OCI-LY7 (cell line): ENCODE measurements at places on chromosomes 12 and 14.

- DNase-seq, result peak; percentile 68
Observed at GRCh38 chr14:100071545-100071944, 6.3 kb downstream of the EVL start.

DNA sequence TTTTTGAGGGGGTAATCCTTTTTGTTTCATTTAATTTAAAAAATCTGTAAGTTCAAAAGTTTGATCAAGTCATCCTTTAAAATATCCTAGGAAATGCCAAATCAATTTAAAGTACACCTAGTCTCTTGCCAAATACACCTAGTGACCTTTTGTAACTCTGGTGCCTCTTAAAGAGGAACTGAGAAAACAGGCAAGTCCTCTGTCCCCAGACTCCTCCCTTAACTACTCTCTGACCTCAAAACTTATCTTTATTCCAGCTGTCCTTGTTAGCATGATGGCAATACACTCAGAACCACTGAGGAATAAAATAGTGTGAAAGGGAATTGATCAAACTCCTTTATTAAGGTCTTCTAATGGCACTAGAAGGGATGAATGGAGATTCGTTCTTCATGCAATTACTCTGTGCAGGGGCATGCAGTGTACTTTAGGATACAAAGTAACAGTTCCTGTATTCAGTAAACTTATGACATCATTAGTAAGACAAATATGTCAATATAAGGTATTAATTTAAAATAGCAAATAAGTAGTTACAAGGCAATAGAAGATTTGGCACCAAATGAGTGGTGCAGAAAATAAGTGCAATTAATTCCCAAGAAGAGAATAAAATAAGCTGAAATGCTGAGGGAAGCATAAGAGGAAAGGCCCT, 3.3 kb downstream of the FAR2 start:
- DNase-seq, result peak; percentile 64

GRCh38 chr14:65373671-65374039, 38.9 kb upstream of the FUT8 start:
- DNase-seq, result no peak

GRCh38 chr12:40970320-40970907, 217.7 kb upstream of the PDZRN4 start:
- no peak for DNase-seq

DNA sequence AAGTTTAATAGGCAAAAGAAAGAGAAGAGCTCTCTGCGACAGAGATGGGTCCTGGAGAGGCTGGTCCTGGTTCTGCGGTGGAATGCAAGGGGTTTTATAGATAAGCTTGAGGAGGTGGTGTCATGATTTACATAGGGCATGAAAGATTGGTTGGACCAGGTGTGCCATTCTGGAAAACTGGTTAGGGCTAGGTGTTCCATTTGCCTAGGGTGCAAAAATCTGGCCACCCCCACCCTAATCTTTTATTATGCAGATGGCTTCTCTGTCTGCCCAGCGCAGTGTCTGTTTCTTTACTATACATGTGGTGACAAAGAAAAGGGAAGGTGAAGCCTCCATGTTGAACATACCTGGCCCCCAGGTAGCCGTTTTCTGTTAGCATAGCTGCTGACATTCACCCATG, 65.4 kb downstream of the ERC1 start:
- DNase-seq, result no peak

- no peak for DNase-seq
Observed at GRCh38 chr12:63862969-63863230, 18.4 kb downstream of the SRGAP1 start.

GRCh38 chr12:113232840-113233585, 11.7 kb downstream of the TPCN1 start:
- DNase-seq, result peak; percentile 94

- DNase-seq, result peak; percentile 57
Observed at GRCh38 chr12:96326628-96327227, 73.5 kb downstream of the CDK17 start.

- no peak for DNase-seq
Observed at GRCh38 chr14:21309956-21310355, 30.1 kb downstream of the RPGRIP1 start.

- DNase-seq, result no peak
Observed at GRCh38 chr14:90003526-90004307, 48.0 kb downstream of the TDP1 start.

GRCh38 chr12:125280482-125281377, 215.5 kb downstream of the AACS start:
- DNase-seq, result no peak

DNA sequence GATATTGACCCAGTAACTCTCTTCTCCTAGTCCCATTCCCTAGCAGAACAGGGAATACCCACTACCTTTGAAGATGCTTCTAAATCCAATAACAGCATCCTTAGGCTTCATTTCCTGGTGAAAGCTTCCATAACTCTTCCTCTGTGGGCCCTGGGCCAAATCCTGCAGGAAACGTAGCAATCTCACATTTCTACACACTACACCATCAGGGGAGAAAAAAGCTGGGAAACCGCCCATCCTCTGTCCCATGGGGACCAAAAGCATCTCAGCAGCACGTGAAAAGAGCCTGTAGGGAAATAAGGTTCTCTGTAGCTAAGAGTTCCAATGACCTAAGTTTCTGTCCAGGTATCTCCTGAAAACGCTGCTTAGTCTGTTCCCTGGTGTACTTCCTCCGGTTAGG, 340.2 kb downstream of the DPF3 start:
- DNase-seq, result no peak

DNA sequence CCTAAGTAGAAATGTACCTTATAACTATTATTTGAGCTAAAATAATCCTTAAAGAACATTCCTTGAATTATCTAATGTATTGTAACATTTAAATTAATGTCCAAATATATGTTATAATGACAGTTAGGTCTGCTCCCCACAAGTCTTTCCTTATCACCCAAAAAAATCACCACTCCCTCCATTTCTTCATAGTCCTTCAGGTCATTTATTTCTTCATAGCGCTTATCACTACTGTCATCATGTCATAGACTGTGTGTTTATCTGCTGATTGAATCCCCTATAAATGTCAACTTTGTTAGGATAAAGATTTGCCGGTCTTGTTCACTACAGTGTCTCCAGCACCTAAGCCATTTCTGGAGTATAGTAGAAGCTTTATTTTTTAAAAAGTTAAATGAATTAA, 12.0 kb downstream of the LUM start:
- DNase-seq, result no peak

DNA sequence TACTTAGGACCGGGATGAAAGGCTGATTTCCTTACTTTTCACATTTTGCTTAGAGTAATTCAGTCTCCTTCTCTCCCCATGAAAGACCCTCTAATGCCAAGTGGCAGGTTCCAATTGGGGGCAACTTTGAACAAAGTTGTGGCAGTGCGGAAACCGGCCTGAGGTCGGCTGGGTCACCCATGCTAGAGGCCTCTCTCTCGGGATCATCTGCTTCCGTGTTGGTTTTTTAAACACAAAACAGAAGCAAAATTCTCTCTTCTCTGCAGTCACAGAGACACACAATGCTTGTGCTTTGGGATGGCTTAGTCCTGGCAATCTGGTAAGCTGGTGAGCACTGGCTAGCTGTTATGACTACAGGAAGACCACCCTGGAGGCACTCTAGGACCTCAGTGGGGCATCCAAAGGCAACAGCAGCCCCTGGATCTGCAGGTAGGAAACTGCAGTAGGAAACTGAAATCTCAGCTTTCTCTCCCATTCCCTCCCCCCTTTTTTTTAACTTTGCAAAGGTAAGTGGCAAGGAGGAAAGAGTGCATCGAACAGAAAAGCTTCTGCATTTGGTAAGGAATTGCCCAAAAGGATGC, 102.1 kb downstream of the BCL11B start:
- DNase-seq, result no peak

DNA sequence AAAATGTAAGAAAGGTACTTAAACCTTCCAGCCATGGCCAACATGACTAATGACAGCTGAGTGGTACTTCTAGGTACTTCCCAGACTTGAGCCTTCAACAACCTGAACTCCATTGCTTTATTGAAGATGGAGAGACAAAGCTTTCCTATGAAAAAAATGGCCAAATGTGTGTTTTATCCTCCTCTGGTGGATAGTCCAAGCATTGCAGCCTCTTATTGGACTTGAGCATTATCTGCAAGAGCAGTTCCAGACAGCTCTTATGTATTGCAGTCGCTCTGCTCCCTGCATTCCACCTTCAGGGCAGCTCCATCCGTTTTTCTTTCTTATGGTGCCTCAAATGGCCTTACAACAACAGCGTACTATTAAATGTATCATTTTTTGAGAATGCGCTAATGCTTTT, 588.2 kb downstream of the NRXN3 start:
- peak; percentile 24 for DNase-seq

- DNase-seq, result no peak
Observed at GRCh38 chr14:93765155-93765554, 23.1 kb downstream of the PRIMA1 start.

DNA sequence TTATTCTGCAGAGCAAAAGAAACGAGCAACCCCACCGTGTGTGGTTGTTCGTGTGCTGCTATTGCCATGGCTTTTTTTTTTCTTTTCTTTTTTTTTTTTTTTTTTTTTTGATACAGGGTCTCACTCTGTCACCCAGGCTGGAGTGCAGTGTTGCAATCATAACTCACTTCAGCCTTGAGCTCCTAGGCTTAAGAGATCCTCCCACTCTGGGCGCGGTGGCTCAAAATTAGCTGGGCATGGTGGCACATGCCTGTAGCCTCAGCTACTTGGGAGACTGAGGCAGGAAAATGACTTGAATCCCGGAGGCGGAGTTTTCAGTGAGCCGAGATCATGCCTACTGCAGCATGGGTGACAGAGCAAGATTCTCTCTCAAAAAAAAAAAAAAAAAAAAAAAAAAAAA, 144.2 kb downstream of the ESR2 start:
- no peak for DNase-seq

DNA sequence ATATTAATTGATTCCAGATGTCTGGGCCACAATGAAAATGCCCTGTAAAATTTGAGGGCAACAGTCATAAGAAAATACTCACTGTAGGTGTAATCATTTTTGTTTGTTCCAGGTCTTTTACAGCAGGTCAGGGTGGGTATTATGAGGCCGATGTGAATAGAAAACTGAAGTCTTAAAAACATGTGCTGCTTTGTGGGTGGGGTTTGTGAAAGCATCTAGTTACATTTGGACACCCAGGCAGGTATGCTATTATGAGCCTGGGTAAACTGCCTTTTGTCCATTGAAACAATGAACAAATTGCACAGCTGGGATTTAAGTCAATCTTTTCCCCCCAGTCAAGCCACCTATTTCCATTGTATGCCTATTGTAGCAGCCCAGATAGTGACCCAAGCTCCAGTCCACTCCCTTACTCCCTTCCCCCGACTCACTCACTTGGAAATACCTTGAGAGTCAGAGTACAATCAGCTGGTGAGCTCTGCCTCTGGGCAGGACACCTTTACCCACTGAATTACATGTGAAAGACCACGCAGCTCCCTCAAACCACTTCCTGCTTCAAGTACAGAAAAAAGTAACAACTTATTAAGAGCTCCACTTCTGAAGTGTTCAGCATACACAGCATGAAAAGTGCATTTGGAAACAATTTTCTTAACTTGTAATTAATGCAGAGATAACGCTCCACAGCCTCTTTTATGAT, 1.8 kb downstream of the IGF1 start:
- DNase-seq, result peak; percentile 30
